Liver (tissue), 10 donors: ENCODE measurements at places on chromosomes 6 and 20. TPM values are rescaled to one million over a fixed set of nuclear protein-coding genes. Genes with fewer than 3 reads are reported as not detected.

- no peaks in the 10 kb centered on the region for H3K4me1 ChIP-seq
- H3K27ac ChIP-seq = no peak overlapping the region
- no peak overlapping the region for H3K4me3 ChIP-seq
Observed at GRCh38 chr6:40482532-40482931, 104.6 kb downstream of the LRFN2 start.

TSHZ2 gene
- 2.9 TPM for total RNA-seq

SLC26A8 gene
- total RNA-seq = 0.09 TPM

- H3K36me3 ChIP-seq = no peaks in the 10 kb centered on the region
- H3K27ac ChIP-seq = no peak overlapping the region
- DNase-seq = no peak
- H3K27me3 ChIP-seq = no peaks in the 10 kb centered on the region
- no peaks in the 10 kb centered on the region for H3K4me1 ChIP-seq
Observed at GRCh38 chr6:139973669-139974344, 599.4 kb upstream of the CITED2 start.

- no peaks in the 10 kb centered on the region for H3K4me1 ChIP-seq
- no peaks in the 10 kb centered on the region for H3K36me3 ChIP-seq
- H3K27me3 ChIP-seq = no peaks in the 10 kb centered on the region
- H3K4me3 ChIP-seq = no peak overlapping the region
- no peak overlapping the region for H3K27ac ChIP-seq
- no peak for DNase-seq
Observed at GRCh38 chr20:33893314-33893713, 82.2 kb downstream of the CHMP4B start.

SPEF1 gene
- total RNA-seq = not detected

DLK2 gene
- 1.0 TPM for total RNA-seq

TRIM31 gene
- total RNA-seq = 0.17 TPM

- no peak for DNase-seq
- no peak overlapping the region for H3K27ac ChIP-seq
- no peaks in the 10 kb centered on the region for H3K27me3 ChIP-seq
- no peaks in the 10 kb centered on the region for H3K36me3 ChIP-seq
- H3K4me3 ChIP-seq = no peak overlapping the region
Observed at GRCh38 chr6:169208011-169208410, 45.6 kb downstream of the THBS2 start.

CD24 gene
- 14.2 TPM for total RNA-seq

DNA sequence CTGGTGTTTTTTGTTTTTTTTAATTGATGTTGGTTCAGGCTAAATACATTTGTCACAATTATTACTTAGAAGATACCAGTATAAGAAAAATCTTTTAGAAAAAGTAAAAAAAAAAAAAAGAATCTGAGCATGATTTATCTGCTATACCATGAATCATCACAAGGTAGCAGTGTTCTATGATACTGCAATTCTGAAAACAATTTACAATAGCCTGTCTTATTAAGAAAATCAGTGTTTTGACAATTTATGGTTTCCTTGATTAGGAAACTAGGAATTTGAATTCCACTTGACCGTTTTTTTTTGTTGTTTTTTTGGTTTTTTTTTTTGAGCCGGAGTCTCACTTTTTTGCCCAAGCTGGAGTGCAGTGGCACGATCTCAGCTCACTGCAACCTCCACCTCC is 9.3 kb upstream of the MAK start:
- no peaks in the 10 kb centered on the region for H3K4me1 ChIP-seq
- no peaks in the 10 kb centered on the region for H3K36me3 ChIP-seq
- DNase-seq = no peak
